ENCODE measurements at places on chromosomes 12 and 14.

GRCh38 chr14:66240105-66240504, 246.1 kb upstream of the CCDC196 start:
- DNase-seq = no peak

- DNase-seq = peak; percentile 28
These were observed at the start of gene ST8SIA1 for GRCh38 chr12:22334410-22335100. Gene ST8SIA1 (minus strand): TSS chr12:22334707. CDS start chr12:22334232, 475 bp downstream.

GRCh38 chr12:64427988-64428387, 23.8 kb downstream of the XPOT start:
- no peak for DNase-seq

GRCh38 chr14:79836577-79836976, 374.7 kb downstream of the DIO2 start:
- no peak for DNase-seq

- DNase-seq = no peak
These were observed 43.9 kb upstream of the CHPT1 start for GRCh38 chr12:101653503-101653902.

DNA sequence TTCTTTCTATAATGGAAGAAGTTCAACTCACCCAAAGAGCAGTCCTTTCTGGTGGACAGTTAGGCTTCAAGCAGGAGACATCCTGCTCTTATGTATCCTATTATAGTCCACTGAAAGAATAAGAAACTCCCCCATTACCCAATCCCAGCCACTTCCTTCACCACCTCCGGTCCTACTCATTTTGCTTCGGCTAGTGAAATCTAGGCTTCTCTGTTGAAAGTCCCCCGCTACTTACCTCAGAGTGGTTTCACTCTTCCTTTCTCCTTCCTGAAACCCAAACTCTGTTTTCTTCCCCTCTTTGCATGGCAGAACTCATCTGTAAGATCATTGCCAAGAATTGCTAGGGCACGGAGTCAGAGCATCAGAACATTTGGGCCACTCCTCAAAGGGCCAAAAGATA, at the start of gene GPR84:
GPR84 (minus strand) TSS at position 74 of the 400 bp plus-strand sequence. CDS start 635 bp downstream, outside the sequence.
- no peak for DNase-seq

DNA sequence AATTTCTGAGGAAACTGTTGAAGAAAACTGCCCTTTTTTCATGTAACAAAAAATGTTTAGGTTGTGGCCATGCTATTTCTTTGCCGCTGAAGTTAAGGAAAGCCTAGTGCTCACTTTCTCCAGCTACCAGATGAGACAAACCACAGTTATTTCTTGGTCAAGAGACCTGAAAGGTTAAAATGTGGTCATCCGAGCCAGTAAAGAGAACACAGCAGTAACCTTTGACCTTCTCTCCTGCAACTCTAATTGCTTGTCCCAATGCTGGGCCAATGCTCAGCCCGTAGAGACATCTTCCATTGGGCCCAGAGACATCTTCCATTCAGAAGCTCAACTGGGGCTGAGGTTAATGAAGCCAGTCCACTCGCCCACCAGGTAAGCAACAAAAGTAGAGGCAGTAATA, 109.8 kb upstream of the CPSF6 start:
- DNase-seq = no peak

DNA sequence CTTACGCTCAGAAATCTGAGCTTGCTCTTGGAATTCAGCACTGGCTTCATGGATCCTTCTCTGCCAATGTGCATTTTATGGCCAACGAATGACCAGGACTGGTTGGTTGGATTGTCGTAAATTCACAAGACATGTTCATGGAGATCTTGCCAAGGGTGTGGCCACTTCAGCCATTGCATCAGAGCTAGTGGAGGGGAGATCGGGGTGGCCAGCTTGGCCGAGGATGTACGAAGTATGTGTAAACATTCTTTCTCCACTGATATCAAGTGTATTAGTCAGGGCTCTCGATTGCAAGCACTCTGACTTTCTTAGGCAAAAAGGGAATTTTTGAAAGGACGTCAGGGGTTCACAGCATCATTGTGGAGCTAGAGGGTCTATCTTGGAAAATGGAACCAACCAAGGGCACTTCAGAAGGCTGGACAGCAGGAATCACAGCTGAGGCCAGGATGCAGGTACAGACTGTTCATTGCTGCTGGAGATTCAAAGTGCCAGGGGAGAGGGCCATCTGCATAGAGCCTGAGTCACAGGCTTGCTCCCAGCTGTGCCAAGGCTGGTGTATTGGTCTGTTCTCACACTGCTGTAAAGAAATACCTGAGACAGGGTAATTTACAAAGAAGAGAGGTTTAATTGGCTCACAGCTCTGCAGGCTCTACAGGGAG, 32.9 kb upstream of the ADGRD1 start:
- DNase-seq = peak; percentile 91

- no peak for DNase-seq
These were observed 12.4 kb upstream of the NRXN3 start for GRCh38 chr14:78157494-78158437.

Measured in tibial artery (tissue), 4 donors.